ENCODE measurements at places on chromosomes 6 and 20.
A peak's percentile ranks its signal among the peaks of the same experiment; 100 is the strongest.

DNA sequence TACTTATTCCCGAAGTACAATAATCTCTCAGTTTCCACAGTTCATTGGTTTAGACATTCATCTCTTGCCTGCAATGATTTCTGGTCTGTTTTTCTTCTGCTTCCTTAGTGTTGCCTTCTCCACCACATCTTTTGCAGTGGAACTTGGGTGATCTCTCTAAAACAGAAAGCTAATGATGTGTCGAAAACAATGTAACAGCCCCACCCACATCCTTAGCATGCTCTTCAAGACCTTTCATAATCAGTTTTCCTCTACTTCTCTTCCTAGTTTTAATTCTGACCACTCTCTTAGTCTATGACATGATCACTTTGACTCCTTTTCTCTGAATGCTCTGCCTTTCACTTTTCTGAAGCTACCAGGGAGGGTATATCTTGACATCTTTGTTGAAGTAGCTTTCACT is 1007.9 kb upstream of the CITED2 start:
- no peak for DNase-seq

DNA sequence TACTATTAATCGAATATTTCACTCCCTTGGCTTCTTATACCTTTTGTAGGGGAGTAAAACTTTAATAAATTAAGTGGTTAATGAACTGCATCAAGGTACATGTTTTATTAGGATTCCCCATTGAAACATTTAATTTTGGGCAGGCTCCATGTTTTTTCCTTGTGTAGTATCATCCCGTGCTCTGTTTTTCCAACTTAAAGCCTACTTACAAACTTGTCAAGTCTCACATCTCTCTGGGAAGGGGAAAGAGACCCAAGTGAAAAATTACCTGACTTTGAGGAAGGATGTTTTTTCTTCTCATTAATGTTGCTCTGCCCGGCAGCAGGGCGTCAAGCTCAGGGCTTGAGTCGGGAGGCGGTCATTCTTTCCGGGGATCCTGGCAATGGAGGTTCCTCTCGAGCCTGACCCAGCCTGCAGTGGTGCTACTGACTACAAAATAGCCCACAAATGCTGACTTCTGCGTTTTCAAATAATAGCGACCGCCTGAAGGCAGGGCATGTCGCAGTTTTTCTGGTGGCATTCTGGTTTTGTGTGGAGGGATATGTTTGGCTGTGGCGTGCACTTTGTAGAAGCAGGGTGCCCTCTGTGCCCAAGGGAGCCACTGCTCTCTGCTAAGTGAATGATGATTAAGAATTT is 2.4 kb downstream of the DSP start:
- DNase-seq, result peak; percentile 2

DNA sequence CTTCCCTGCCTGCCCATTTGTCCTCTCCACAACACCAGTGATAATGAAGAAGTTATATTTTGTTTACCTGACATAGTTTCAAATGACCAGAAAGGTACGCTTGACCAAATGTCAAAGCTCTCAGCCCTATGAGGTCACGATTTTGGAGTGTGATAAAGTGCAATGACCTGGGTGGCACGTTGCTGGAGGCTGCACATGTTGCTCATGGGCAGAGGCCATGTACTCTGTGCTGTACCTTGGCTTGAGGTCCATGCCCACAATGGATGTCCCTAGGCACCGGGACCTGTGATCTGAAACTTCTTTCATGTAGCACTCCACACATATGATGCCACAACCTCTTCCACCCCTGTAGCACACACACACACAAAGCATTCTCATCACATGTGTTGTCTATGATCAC is 164.0 kb upstream of the HEY2 start:
- no peak for DNase-seq

DNA sequence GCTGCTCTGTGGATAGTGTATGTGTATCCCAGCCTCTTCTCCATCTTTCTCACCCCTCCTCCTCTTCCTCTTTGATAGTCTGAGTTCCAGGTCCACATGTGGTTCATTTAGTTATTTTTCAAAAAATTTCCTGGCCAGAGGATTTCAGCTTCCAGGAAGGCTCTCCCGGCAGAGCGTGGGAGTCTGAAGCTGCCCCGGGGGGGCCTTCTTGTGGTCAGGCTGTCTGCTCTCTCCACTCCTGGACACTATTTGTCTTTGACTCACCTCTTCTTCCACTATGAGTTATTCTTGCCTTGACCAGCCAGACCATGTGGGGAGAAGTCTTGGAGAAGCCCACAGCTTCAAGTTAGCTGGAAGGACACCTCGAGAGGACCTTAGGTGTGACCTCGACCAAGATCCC is 258.8 kb downstream of the CDC5L start:
- peak; percentile 93 for DNase-seq

- DNase-seq, result no peak
Measured at GRCh38 chr6:105320765-105321164, 82.1 kb downstream of the PREP start.

DNA sequence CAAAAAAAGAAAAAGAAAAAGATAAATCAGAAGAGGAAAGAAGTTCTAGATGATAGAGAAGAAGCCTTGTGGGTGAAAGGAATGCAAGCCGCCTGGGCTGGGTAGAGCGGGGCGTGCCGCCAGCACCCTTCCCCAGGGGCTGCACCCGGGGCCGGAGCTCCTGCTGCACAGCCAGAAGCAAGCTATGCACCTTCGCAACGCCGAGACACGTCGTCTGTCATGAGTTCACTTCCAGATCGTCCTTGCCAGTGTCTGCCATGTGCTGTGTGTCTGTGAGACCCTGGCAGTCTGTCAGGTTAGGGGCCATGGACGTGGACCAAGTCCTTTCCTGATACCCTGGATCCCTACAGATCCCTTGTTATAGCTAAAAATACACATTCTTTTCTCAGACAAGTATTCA is 25.5 kb upstream of the ADRM1 start:
- DNase-seq, result no peak

DNA sequence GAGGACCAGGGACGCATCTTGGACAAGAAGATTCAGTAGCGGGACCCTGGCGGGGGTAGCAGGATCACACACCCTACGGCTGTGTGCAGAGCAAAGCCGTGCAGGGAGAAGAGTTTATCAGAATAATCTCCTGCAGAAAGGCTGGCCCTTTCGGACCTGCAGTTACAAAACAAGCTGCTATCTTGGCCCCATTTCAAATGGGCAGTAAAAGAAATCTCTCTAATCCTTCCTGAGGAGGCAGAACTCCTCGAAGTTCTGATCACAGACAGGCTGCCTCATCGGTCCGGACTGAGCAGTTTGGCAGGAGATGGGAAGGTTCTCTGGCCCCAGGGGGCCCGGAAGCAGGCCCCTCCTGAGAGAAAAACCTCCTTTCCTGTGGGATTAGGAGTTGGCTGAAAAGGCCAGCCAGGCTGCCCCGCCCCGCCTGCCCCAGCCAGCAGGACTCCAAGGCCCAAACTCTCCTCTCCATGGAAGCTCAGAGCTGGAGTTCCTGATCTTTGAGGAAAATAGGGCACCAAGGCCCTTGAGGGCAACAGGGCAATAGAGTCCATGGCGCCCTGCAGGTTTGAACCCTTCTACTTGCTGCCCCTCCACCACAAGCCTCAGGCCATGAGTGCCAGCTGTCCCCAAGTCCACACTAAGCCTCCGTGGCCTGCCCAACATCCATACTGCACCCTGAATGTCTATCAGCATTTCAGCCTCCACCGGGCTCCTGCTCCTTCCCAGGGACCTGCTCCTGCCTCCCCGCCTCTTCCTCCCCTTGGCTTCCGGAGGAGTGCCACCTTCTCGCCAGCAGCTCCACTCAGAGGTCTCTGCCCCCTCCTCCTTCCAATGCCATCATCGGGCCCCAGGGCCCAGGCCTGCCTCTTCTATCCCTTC is 141.3 kb downstream of the PREX1 start:
- DNase-seq, result peak; percentile 18

DNA sequence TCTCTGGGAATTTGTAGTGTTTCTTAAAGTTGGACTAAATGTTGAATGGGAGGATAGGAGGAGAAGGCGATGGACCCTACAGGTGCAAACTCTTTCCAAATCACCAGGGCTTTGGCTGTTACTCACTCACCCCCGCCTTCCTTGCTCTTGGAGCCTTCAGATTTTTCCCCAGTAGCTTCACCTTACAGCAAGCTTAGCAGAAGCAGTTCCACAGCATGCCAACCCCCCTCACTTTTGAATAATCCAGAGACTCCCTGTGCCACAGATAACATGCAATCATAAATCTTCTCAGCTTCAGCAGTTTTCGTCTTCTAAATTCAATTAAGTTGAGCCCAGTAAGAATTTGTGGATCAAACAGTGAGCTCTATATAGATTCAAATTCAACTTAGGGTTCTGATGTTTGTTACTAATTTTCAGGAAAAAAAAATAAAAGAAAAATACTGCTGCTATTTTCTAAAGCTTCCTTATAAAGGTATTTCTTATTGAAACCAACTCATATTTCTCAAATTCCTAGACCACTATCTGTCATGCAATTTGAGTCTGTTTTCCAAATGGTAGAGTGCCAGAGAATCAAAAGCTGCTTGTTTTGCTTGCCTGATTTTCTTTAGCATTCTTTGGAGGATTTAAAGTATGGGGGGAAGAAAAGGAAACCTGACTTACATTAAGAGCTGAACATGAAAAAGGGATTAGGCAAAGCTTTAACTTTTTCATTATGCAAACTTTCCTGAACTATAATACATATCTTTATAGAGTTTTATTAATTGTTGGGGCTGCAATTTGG is 166.4 kb downstream of the EYA4 start:
- DNase-seq, result no peak
